ENCODE measurements at places on chromosomes 12 and 14.
A peak's percentile ranks its signal among the peaks of the same experiment; 100 is the strongest.

GRCh38 chr12:121579190-121579791 is 1.5 kb downstream of the KDM2B start:
- DNase-seq: peak; percentile 46

DNA sequence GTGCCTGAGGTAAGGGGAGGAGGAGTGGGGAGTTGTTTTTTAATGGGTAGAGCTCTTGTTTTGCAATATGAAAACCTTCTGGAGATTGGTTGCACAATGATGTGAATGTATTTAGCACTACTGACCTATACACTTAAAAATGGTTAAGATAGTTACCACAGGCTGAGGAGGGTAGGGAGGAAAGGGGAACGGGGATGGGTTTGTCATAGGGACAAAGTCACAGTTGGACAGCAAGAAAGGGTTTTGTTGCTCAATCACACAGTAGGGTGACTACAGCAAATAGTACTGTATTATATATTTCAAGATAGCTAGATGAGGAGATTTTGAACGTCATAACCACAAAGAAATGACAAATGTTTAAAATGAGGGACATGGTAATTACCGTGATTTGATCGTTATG is 1562.4 kb downstream of the AACS start:
- DNase-seq: no peak

DNA sequence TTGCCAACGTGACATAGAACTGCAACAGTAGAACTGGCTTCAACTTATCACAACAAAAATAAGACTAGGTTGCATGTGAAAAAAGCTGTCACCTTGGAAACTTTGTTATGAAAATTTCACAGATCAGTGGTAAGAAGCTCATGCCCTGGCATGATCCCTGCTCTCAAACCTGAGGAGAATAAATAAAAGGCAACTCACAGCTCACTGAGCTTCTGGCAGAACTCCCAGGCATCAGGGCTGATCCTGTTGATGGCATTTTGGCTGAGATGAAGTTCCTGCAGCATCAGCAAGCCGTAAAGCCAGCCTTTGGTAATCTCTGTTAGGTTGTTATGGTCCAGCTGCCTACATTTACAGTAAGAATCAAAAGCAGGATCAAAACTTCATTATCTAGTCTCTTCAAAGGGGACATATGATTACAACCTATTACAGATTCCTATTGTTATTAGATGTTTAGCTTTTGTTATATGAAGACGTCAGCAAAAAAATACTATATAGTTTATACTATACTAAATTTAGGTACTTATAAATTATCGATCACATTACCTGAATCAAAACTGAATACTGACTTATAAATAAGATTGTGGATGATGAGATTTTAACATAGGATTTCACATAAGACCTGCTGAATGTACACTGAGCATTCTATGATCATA is 32.0 kb downstream of the LRIG3 start:
- peak; percentile 39 for DNase-seq

DNA sequence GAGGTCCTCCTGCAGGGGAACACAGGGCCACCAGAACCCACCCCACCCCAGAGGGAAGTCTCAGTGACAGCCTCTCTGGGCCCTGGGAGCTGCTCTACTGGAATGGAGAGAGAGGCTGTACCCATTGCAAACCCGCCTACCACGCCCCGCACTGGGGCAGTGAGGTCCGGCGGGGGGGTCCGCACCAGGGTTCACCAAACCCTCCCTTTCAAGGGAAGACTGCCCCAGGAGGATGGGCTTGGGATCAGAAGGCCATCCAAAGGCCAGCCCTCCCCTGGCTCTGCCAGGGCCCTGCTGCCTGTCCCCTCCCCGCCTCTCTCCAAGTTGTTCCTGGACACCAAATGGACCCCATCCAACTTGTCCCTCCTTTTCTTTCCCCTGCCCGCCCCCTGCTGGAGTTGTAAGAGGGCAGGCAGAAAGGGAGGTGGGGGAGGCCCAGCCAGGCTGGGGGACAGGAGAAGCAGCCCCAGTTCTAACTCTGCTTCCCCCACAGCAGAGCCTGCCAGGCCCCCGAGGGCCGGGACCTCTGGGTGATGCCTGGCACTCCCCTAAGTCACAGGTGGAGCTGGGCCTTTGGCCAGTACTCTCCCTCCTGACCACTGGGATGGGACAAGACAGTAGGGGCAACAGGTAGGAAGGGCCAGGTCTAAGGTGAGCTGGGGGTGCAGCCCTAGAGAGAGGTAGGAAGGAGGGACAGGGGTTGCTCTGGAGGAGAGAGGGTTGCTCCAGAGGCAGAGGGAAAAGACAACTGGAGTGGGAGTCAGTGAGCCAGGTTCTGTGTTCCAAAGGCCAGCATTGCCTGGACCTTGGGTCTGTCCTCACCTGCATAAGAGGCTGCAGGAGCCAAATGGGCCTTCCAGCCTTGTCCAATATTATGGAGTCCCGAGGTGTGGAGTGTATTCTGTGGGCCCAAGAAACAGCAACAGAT is 3.2 kb upstream of the DIO3 start:
- DNase-seq: peak; percentile 74

DNA sequence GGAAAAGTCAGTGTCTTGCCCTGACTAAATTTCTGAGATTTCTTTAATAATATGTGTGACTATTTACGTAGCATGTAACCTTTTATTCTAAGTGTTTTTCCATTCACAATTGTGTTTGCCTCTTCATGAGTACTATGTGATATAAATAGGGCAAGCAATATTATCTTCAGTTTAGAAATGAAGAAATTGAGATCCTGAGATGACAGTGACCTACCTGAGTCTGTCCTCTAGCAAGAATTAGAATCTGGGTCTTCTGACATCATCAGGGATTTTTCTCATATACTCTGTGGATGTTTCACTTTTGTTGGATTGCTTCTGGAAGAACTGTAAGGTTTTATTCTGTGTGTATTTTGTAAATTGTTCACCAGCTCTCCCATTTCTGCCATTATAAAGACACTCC is 35.0 kb downstream of the TMTC2 start:
- DNase-seq: no peak

DNA sequence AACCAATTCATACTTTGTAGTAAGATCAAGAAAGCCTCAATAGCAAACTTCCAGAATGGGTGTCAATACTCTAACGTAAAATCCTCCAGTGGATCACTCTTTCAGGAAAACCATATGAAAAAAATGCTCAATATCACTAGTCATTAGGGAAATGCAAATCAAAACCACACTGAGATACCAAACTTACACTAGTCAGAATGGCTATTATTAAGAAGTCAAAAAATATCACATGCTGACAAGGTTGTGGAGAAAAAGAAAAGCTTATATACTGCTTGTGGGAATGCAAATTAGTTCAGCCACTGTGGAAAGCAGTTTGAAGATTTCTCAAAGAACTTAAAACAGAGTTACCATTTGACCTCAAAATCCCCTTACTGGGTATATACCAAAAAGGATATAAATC is 49.5 kb upstream of the ATXN7L3B start:
- DNase-seq: no peak

DNA sequence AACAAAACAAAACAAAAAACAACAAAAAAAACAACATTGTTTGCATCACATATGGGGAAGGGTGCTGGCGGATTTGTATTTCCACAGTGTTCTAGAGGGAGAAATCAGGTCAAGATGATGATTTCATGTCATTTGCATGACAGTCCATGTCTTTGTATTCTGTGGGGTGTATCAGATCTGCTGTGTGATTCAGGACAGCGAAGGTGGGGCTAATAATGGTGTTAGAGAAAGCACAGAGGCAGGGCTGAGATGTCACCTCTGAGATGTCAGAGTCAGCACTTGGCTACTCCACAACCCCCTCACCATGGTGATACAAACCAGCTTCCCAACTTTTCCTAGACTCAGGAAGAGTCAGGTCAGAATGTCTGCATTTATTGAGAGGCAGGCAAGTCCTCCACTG is 543.2 kb downstream of the BCL11B start:
- DNase-seq: no peak

GRCh38 chr14:103130965-103131364 is 7.7 kb downstream of the TNFAIP2 start:
- no peak for DNase-seq

- no peak for DNase-seq
Measured at GRCh38 chr12:103865151-103865730, 24.2 kb upstream of the NT5DC3 start.

- no peak for DNase-seq
Measured at GRCh38 chr12:89244536-89244935, 107.8 kb downstream of the DUSP6 start.

GRCh38 chr12:41769810-41770209 is 374.9 kb downstream of the GXYLT1 start:
- no peak for DNase-seq

- no peak for DNase-seq
Measured at GRCh38 chr14:31118892-31119291, 88.7 kb downstream of the HECTD1 start.

DNA sequence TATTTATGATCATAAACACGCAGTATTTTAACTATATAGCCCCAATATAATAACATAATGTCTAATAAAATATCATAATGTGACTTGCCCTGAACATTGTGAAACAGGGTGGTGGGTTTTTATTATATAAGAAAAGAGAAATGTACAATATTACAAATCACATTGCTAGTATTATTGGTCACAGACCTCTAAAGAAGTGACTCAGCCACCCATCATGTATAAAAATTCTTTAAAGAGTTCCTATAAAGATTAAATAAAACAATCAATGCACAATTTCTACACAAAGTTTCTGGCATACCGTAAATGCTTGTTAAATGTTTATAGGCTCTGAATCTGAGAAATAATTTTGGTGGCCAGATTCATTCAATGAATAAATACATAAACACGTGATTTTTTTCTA is 28.9 kb downstream of the ABCC9 start:
- DNase-seq: no peak

DNA sequence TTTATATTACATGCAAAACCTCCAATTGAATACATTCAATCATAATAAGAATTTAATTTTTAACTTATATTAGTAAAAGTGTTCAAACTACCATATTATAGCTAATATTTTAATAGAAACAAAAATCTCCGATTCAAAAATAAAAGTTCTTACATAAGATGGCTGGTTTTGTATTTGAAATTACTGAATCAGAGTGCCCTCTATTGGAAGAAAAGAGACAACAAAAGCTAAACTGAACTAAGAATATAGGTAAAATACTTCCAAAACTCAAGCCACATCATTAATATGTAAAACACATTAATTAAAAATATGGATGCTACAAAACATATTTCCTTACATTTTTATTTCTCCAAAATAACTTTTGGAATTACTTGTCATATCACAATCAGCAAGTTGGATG is 120.3 kb downstream of the GARIN6 start:
- DNase-seq: no peak

GRCh38 chr12:27571463-27571862 is 47.5 kb downstream of the PPFIBP1 start:
- DNase-seq: no peak

DNA sequence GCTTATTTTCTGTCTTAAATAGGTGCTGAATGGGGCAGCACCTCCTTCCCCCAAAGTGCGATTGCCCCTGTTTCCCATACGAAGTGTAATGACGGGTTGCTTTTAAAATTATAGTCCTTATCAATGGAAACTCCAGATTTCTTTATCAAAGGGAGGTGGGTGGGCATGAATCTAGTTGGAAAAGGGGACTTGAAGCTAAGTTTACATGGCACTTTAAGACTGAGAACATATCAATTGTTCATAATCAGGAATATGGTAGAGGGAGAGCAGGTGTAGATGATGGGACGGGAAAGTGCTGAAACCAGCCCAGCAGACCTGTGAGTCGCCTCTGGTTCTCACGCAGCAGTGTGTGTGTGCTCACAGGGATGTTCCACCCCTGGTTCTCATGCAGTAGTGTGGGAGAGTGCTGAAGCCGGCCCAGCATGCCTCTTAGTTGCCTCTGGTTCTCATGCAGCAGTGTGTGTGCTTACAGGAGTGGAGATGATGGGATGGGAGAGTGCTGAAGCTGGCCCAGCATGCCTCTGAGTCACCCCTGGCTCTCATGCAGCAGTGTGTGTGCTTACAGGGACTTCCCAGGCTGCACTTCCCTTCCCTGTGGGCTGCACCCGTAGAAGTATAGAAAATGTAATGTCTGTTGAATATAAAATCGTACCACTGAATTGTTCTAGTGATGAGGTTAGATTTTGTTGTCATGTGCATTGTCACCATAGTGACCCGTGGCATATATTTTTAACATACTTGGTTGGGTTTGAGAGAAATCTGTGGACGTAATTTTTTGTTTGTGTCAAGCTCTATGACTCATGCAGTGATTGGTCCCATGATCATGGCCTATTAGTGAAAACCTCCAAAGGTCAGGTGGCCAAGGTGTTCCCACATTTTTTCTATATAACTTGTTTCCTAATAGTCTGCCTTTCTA is 51.6 kb downstream of the GPATCH2L start:
- no peak for DNase-seq

- DNase-seq: no peak
Measured at GRCh38 chr12:52735106-52735505, 31.8 kb upstream of the KRT77 start.

DNA sequence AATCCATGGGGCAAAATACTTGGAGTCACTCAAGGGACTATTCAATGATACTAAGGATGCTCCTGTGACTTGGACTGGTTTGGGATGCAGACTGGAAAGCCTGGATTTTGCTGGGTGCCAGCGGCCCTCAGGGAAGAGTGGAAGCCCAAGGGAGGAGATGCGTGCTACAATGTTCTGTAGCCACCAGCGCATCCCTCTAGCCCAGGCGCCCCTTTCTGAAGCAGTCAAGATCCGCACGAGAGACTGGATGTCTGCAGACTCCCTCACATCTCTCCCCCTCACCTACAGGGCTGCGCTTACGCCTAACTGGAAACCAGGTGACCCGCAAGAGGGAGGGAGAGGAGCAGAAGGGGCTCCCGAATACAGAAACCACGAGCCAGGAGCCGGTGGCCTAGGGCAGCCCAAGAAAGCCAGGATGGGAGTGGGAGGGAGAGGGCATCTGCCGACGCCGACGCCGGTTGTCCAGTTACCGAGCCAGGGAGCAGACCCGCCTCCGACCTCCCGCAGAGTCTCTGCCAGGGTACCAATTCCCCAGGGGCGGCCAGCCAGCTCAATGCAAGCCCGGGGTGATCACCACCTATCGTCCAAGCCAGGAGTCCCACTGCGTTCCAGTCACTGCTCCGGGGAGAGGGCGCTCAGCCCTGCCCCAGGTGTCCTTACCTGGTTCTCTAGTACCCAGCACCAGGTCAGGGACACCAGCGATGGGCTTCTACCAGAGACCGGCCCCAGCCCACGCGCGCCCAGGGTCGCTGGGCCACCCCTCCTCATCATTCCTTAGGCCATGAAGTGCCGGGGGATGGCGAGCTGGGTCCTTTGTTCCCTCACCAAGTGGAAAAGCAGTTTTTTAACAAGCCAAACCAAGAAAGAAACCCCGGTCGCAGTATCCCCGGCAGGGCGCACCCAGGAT is 1.2 kb downstream of the NTN4 start:
- DNase-seq: peak; percentile 11

GRCh38 chr12:32302218-32303173 is 96.9 kb upstream of the FGD4 start:
- no peak for DNase-seq

GRCh38 chr12:124097701-124098100 is 124.7 kb downstream of the ZNF664 start:
- DNase-seq: no peak

DNA sequence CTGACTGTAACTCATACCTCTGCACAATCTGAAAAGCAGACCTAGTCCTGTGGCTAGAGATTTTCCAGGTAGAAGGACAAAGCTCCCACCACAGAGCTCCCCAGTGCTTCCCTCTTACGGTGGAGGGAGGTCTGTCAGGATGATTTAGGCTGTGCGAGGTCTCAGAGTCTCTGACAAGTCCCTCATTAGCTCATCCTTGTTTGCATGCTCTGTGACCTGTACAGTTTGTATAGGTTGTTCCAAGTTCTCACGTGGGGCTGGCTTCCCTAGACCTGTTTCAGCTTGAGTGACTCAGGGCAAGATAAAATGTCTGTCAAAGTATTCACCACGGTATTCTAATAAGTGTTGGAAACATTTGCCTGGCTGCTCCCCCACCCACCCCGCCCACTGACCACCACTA is 34.8 kb downstream of the ASCL1 start:
- DNase-seq: no peak

All from posterior cingulate gyrus (tissue), 11 donors.